A172 (cell line): ENCODE measurements at places on chromosomes 1 and 21. TPM values are rescaled to one million over a fixed set of nuclear protein-coding genes. Genes with fewer than 3 reads are reported as not detected.

GRCh38 chr1:218250492-218250891, 34.6 kb upstream of the RRP15 start:
- no peak for DNase-seq

ALX3 gene
- total RNA-seq: not detected in 2 replicates

OR2T10 gene
- total RNA-seq: not detected in 2 replicates

DNA sequence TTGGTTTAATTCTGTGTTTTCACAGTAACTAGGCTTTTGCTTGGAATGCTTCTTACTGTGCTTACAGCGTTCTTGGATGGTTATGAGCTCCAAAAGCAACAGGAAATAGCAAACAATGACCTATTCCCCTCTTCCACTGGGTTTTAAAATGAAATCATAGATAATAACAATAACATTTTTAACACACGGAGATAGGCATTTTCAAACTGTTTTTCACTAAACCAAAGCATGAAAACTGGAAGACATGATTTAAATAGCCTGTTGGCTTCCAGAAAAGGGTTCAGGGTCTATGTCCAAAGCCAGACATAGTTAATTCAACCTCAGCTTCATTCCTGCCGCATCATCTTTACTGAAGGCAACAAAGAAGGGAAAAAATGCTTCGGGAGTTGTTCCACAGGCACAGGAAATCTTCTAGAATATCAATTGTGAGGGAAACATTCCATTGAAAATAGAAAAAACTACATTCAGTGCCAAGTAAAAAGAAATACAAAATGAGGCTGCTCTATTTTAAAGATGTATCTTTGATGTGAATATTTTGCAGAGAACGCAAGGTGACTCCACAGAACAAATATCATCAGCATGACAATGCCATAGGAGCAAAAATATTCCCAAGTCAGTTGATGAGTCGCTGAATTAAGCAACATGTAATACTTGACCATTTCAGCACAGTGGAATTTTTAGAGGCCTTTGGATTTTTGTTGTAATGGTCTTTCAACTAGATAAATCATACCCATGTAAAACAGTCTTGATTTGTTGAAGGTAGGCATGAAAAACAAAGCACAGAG, 80.7 kb downstream of the NID1 start:
- DNase-seq: peak; percentile 60

MRPS6 gene
- total RNA-seq: 55.4 and 62.2 TPM in 2 replicates

CYP4A22 gene
- not detected in 2 replicates for total RNA-seq

DNA sequence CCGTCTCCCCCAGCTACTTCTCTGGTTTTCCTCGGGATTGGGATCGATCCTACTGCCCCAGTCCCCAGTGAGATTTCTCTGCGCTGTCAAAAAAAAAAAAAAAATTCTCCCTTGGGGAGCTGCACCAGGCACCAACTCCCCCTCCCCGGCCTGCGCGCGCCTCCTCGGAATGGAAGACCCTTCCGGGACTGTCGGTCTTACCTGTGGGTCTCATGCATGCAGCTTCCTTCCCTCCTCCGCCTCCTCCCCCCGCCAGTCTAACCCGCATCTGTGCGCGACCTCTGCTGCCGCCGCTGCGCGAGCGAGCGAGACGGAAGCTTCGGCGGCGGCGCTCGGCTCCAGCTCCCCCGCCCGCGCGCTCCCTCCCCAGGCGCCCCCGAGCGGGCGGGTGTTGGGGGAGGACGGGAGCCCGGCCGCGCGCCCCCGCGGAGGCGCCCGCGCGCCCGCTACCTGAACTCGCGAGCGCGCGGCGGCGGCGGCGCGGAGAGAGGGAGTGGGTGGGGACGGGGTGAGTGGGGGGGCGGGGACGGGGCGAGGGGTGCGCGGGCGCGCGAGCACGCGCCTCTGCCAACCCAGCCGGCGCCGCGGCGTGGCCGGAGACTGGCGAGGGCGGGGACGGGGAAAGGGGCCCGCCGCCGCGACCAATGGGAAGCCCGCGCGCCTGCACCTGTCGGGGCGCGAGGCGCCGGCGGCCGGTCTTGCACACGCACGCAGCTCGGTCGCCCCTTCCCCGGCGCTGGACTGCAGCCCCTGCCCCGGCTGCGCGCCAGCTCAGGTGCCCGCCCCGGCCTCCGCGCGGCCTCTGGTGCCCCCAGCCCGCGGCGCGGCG, at the start of gene SUSD4:
SUSD4 (minus strand) TSS at position 321 of the 829 bp plus-strand sequence. CDS start 751 bp downstream, outside the sequence.
- no peak for DNase-seq

- no peak for DNase-seq
Observed at GRCh38 chr1:94592571-94592920, 51.0 kb upstream of the F3 start.

GRCh38 chr1:228242409-228242808, 34.6 kb downstream of the OBSCN start:
- DNase-seq: no peak

DNA sequence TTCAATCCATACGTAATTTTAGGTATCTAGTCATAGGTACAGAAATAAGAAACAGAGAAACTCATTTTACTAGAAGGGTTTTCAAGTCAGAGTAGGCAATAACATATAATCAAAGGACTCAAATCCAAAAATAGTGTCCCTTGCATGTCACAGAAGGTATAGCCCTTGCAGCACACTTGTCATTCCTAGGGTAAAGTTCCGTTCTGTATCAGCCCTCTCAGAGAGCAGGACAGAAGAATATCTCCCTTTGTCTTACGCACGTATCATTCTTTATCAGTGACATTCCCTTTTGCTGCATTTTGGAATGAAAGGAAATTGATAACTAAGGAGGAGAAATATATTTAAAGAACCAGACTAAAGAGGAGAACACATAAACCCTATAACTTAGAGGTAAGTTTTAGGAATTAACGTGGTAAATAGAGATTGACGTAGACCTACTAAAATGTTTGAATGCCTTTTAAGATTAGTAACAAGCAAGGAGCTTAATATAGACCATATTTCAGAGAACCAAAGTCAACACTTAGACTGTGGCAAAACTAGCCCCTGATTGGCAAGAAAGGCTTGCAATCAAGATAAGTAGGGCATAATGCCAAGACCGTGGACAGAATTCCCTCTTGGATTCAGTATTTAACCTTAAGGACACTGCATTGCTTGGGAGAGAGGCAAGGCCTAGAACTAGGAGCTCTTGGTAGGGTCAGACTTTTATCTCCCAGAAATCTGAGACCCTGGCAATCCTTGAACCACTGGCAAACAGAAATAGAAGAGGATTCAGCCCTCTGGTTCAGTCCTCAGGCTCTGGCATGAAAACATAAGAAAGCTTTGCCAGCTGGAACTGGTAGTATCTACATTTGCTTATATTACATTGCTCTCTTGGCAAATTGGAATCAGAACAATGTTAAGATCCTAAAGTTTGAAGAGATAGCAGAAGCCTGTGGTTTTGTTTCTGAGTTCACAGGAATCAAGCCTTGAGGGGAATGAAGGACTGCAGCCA, 232.1 kb downstream of the ASTN1 start:
- no peak for DNase-seq

GRCh38 chr21:39651206-39651605, 38.5 kb downstream of the B3GALT5 start:
- no peak for DNase-seq
